GM19239 (cell line): ENCODE measurements at places on chromosomes 1 and 21.
A peak's percentile ranks its signal among the peaks of the same experiment; 100 is the strongest.

DNA sequence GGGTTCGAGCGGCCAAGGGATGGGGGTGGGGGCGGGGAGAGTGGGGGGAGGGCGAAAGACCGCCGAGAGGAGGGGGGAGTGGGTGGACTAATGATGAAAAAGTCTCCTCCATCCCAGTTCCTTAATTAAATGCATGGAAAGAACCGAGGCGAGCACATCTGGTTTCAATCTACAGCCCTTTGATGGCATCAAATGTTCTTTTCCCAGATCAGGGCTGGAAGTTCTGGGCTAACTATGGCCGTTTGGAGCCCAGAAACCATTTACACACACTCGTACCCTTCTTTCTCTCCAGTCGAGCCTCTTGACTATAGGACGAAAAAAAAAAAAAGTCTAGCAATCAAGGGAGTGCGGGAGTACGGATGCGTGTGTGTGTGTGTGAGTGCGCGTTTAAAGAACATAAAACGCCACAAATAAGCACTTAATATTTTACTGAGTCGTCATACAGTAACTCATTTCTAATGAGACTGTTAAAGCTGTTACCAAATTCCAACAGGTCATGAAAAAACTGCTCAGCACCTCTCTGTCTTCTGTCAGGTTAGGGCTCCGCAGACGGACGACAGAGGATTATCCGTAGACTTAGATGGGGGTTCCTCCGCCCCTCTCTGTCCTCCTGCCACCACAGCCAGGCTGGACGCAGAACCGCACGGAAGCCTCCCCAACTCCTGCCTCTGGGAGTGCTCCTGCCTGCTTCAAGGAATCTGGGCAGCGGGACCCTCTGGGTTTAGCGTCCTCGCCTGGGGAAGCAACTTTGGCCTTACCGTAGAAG is 2.1 kb upstream of the PRRX1 start:
- DNase-seq, result no peak

GRCh38 chr1:53134961-53135734 is 7.3 kb downstream of the SLC1A7 start:
- DNase-seq, result no peak

DNA sequence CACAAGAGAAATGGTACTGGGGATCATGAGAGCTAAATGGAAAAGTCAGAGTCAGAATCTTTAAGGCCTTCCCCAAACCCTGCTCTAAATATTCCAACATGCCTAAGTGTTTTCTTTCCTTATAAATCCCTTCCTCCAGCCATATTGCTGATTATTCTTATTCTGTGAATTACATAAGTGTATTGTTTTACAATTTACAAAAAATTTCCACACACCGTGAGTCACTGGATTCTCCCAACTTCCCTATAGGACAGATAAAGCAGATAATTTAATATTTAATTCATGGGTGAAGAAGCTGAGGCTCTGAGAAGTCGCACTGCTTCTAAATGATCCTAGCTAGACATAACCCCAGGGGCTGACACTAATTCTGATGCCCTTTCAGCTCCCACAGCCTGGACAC is 243.3 kb upstream of the JUN start:
- no peak for DNase-seq

DNA sequence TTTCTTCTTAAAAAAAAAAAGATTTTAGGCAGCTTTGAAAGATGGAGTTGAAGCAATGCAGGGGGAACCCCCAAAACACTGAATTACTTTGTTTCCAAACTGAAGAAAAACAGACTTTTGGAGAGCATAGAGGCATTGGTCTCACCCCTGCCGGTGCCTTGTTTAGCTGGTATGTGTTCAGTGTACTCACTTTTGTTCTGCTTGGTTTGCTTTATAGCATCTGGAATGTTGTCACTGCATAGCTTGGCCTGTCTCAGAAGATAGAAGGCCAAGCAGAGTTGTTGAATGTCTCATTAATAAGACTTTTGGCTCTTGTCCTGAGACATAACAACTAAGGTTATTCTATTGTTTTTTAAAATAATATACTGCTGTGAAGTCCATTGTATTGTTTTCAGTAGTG is 6.9 kb downstream of the THRAP3 start:
- DNase-seq, result no peak

DNA sequence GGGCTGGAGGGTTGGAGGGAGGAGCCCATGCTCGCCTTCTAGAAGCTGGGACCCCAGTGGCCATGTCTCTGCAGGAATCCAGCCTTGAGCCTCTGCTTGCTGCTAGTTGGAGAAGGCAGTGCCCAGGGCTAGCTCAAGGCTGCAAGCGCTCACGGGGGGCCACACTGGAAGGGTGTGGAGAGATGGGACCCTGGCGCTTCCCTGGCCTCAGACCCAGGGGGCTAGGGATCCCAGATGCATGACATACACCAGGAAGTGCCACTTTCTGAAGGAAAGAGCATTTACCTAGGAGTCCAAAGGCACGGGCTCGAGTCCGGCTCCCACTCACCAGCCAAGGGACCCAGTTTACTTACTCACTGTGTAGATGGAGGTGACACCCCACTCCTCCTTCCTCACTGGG is 32.6 kb downstream of the NENF start:
- DNase-seq, result no peak

DNA sequence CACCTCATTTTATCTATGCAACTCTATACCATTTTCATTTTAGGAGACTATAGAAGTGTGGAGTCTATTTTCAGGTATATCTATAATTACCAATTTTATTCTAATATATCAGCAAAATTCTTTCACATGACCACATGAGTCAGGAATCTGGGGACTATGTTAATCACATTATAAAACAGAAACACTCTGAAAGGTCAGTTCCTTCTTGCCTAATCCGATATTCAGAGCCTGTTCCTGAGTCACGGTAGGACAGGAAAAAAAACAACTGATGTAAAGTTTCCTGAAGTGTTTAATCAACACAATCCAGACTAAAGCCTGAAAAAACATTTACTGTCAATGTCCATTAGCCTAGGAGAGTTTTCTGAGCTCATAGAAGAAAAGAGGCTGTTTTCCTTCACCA is 1902.3 kb downstream of the NCAM2 start:
- no peak for DNase-seq

GRCh38 chr1:114691061-114691460 is 4.3 kb downstream of the AMPD1 start:
- no peak for DNase-seq

DNA sequence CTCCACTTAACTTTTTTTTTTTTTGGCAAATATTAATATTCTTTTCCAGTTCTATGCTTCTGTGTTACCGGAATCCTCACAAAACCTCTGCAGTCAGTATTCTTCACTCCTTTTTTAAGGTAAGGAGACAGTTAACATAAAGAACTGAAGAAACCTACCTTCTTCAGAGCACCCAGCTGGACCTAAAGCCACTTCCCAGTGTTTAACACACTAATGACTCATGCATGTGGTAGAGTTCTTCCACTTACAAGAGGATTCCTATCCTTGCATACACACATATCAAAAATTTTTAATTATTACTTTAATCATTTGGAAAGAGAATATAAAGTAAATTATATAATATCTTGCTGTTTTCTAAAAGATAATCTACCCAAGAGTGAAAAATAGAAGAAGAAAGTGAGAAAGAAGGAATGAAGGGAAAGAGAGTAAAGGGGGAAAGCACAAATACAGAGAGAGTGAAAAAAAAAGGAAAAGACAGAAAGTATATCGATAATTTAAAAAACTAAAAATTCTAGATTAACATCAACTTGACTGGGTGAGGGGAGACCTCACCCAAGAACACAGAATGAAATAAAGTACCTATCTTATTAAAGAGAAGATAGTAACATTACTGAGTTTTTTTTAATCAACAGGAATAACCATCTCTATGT is 54.9 kb downstream of the ENAH start:
- no peak for DNase-seq

DNA sequence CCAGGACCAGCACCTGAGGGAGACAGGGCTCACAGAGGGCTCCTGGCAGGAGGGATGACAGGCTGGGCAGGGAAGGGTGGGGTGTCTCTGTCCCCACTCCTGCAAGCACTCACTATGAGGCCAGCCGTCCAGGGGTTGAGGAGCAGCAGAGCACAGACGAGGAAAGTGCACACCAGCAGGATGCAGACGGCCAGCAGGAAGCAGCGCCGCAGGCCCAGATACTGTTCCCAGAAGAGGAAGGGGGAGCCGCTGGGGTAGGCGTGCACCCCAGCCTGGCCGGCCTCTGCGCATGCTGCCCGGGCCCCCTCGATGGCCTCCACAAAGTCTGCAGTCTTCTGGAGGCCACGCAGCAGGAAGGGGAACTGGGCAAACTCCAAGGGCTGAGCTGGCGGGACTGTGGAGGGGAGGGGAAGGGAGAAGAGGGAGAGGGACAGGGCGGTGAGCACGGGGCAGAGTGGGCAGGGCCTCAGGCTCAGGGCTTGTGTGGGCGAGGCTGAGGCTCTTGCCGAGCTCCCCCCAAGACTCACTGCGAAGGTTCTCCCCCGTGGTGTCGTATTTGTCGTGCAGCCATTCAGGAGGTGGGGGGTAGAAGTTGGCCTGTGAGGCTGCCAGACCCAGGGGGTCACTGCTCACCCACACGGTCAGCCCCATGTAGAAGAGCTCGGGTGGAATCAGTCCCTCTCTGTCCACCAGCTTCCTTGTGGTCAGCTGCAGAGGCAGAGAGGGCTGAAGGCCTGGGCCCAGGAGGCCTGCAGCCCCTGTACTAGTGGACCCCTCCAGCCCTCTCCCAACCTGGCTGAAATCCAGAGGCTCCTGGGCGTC is 16.5 kb downstream of the PTCH2 start:
- no peak for DNase-seq

- DNase-seq, result no peak
These were observed 202.0 kb downstream of the MATN1 start for GRCh38 chr1:30521261-30521865.

GRCh38 chr1:204194080-204194479 is 2.2 kb downstream of the KISS1 start:
- DNase-seq, result no peak

DNA sequence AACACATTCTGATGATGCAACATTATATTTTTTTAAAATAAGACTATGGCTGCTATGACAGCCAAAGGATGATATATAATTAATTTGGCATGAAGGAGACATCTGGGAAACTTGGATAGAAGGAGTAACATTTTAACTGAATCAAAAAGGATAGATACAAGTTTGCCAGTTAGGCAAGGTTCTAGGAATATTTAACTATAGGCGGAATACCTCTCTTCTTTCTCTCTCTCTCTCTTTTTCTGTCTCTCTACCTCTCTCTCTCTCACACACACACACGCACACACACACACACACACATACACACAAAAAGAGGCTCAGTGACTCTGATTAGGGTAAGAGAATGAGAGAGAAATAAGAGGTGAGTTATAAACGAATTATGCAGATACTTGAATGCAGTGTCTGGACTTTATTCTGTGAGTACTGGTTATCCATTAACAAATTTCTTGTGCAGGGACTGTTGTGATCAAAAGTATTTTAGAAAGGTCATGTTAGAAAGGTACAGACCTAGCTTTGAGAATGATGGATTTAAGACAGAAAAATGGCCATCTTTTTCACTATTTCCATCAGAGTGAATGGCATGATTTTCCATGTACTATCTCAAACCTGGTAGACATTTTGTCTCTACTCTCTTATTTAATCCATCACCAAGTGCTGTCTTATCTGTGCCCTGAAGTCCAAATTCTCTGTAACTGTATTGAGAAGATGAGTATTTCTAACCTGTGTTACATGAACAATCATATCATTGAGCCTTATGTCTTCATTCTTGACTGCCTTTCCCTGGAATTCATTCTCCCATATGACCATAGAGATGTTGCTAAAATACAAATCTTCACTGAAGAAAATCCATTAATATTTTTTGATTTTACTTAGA is 1106.9 kb upstream of the ADGRL4 start:
- no peak for DNase-seq

GRCh38 chr1:1040004-1040991 is 20.4 kb downstream of the AGRN start:
- peak; percentile 100 for DNase-seq

- no peak for DNase-seq
These were observed 21.0 kb upstream of the ARTN start for GRCh38 chr1:43912607-43913006.

GRCh38 chr1:35536556-35537162 is 20.5 kb downstream of the KIAA0319L start:
- DNase-seq, result no peak

- no peak for DNase-seq
These were observed 215.7 kb upstream of the FGGY start for GRCh38 chr1:59081181-59081580.

DNA sequence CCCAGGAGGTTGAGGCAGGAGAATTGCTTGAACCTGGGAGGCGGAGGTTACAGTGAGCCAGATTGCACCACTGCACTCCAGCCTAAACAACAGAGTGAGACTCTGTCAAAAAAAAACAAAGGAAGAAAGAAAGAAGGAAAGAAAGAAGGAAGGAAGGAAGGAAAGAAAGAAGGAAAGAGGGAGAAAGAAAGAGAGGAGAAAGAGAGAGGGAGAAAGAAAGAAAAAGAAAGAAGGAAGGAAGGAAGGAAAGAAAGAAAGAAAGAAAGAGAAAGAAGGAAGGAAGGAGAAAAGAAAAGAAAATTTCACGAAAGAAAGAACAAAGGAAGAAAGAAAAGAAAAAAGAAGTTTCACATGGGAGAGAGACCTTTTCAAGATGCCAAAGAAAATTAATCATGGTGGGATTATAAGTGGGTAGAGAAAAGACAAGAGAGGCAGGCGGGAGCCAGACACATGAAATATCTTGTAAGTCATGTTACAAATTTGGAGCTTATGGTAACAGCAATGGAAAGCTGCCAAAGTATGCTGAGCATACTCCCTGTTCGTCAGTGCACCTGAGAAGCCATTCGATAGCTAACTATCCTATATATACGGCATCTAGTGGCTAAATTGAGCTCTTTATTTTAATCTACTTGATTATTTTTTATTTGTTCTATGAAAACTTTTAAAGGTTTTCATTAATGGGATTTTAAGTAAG is 41.3 kb upstream of the TNFSF4 start:
- DNase-seq, result no peak

DNA sequence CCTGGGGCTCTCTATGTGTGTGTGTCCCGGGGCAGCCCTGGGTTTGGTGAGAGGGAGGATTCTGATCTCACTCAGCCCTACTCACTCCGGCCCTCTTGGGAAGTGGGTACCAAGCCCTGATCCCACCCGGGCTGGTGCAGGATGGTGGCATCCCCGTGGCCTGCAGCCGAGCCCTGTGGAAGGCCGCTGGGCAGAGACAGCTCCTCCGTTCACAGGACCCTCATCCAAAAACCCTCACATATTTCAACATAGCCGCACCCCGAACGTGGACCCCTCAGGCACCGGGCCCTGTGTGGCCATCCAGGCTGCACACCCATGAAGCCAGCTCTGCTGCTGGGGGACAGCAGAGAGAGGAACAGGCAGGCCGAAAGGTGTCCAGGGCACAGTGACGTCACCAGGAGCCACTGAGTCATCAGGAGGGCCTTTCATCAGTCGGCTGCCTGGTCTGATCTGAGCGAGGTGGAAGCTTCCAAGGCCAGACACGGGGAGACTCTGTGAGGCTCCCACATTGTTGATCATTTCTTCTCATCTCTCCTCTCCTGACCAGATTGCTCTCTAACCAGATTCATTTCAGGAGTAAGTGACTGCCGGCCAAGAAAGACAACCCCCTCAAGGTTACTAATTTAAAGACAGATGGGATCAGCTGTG is 16.2 kb upstream of the GPR157 start:
- no peak for DNase-seq
